ENCODE measurements at places on chromosomes 2 and 18. TPM values are rescaled to one million over a fixed set of nuclear protein-coding genes. Genes with fewer than 3 reads are reported as not detected.

GRCh38 chr2:174846218-174846617, 81.9 kb upstream of the CHRNA1 start:
- DNase-seq: no peak

The LINC00305 gene
- total RNA-seq: 16.4 TPM

The ABCG5 gene
- not detected for total RNA-seq

DNA sequence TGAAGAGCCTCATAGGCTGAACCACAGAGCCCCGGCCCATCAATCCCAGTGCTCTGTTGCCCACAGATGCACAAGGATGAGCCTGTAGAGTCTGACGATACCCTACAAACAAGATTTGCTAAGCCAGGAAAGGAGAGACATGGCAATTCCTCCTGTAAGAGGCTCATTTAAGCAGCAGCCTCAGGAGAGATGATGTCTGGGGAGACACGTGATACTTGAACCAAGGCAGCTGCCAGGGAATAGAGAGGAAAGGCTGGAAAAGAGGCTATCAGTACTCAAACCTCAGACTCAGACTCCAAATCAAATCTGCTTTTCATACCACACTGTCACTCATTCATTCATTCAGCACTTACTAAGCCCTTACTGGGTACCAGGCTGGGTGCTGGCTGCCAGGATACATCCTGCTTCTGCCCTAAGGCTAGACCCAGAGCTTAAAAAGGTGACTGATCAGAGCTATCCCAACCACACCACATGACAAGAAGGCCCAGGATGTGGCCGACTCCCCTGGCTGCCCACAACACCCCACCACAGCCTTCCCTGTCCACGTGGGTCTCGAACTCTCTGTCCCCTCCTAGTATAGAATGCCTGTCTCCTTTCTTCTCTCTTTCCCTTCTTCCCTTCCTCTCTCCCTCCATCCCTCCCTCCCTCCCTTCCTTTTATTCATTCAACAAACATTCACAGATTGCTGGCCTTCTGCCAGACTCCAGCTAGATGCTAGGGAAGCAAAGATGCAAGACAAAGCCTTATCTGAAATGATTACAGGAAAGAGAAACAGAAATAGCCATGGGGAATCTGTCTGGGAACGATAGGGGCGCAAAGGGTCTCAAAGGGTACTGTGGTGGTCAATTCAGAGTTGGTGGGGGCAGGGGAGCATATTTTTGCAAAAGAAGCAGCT, 23.4 kb upstream of the KCNK3 start:
- DNase-seq: no peak

Data from endothelial cell (in vitro differentiated cells).